A172 (cell line): ENCODE measurements at places on chromosomes 4 and X.
A peak's percentile ranks its signal among the peaks of the same experiment; 100 is the strongest.

DNA sequence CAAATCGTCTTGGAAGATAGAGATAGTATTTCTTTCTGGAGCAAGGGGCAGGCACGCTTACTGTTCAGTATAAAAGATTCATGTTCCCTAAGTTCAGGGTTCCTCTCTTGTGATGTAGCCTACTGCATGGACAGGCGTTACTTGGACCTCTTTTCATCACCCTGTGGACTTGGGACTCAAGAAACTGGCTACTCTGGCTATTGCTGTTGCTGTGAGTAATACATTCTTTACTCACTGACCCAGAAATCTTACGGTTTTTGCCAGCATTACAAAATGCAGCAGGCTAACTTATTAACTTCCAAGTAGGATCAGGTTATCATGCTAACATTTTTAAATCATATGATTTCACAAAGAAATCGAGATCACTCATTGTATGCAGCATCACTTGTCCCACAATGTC lies 12.8 kb upstream of the GUCY1B1 start:
- DNase-seq = no peak

DNA sequence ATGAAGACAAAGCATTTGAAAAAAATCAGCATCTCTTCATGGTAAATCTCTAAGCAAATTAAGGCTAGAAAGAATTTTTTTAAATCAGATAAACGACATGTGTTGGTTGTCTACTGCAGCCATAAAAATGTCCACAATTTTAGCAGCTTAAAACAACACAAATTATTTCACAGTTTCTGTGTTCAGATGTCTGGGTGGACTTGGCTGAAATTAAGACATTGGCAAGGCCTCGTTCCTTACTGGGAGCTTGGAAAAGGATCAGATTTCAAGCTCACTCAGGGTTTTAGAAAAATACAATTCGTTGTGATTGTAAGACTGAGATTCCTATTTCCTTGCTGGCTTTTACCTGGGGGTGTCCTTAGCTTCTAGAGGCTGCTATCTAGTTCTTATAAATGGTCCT lies 1470.6 kb downstream of the PCDH19 start:
- DNase-seq = no peak

GRCh38 chr4:138910914-138911336 lies 104.7 kb upstream of the NOCT start:
- peak; percentile 77 for DNase-seq

GRCh38 chr4:26233350-26233749 lies 87.5 kb upstream of the RBPJ start:
- no peak for DNase-seq

- peak; percentile 31 for DNase-seq
Observed at GRCh38 chrX:130772105-130772775, 130.8 kb downstream of the ENOX2 start.
